ENCODE measurements at places on chromosomes 12 and 14. TPM values are rescaled to one million over a fixed set of nuclear protein-coding genes. Genes with fewer than 3 reads are reported as not detected.

- no peak for DNase-seq
These were observed 180.2 kb downstream of the FOXN3 start for GRCh38 chr14:89236851-89237250.

- DNase-seq, result no peak
These were observed 11.4 kb downstream of the CAND1 start for GRCh38 chr12:67280572-67280971.

DNA sequence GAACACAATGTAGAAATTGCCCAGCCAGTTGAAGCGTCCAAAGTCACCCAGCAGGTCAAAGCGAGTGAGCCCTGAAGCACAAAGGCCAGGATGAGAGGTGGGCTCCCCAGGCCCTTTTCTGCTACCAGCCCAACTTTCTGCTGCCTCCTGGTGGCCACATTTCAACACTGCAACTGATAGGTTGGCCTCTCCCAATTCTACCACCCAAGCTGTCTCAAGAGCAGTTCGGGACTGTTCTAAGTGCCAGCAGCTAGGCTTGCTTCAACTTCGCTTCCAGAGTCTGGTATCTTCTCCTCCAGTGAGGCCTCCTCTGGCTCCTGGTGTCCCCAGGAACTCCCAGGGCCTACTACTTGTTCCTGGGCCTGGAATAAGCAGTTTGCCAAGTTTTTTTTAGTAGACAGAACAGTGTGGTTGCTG, 3.4 kb upstream of the DHH start:
- DNase-seq, result no peak

DNA sequence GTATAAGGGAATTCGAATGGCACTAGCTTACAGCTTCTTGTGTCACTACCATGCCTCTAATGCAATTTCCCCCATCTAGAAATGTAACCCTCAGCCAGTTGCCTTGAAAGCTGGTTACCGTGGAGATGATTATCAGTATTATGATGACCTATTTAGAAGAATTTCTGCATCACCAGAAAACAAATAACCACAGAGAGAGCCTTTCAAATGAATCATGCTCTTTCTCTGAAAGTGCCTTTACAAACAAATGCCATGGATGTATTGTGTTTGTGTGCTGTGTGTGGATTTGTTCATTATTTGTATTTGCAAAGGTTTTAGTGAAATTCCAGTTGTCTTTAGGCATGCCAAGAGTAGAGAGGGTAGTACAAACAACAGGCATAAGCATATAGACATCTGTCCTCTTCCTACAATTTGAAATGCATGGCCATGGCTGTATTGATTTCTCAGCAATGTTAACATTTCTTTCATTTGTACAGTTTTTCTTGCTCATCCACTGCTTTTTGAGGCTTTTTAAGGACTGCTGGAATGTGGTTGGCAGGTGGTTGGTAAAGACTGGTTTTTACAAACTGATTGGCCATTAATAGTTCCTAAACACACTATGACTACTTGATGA, 266.5 kb downstream of the PAWR start:
- no peak for DNase-seq

DNA sequence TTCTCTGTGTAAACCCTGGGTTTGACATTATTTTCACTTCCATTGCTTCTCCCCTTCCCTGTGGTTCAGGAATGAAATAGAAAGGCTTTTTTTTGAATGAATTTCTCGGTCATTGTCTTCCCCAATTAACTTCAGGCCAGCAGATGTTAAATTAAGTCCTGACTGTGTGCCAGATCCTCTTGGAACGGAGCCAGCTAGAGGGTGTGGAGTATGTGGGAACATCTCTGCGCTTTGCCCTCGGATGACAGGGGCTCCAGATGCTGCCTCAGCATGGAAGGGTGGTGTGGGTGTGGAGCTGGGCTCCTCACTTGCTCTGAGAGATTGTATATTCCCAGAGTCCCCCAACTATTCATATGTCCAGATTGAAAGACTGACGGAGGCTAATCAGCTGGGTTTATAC, 13.1 kb downstream of the KRT85 start:
- no peak for DNase-seq

GRCh38 chr12:78917513-78917912, 52.9 kb downstream of the SYT1 start:
- DNase-seq, result no peak

DNA sequence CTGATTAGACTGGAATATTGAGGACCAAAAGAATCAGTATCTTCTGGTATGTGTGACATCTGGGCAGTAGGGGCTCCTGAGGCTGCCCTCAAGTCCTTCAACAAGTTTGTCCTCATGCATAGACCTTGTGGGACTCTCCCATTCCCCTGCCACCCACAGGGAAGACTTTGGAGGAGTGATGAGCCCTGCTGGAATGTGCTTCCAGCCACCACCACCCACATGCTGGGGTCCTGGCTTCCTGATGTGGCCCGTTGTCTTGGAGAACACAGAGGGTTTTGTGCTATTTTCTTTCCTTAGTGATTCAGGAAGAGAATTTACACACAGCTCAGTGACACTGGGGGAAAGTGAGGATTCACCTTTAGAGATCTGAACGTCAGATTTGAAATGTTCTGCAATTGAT, 29.2 kb upstream of the SEL1L start:
- DNase-seq, result no peak

Gene KRT6C
- total RNA-seq, result not detected

Gene KLRB1
- 1.4 TPM for total RNA-seq

Gene SYT1
- 0.07 TPM for total RNA-seq

Gene PDZRN4
- 0.07 TPM for total RNA-seq

Gene PYM1
- total RNA-seq, result 16.7 TPM

Measured in heart right ventricle (tissue), 16 donors.